Astrocyte (in vitro differentiated cells and primary cell): ENCODE measurements at places on chromosomes 4 and X. TPM values are rescaled to one million over a fixed set of nuclear protein-coding genes. Genes with fewer than 3 reads are reported as not detected.

GRCh38 chr4:105059337-105059736, 87.3 kb upstream of the TET2 start:
- no peak overlapping the region for H3K4me3 ChIP-seq
- peak; percentile 18 for DNase-seq
- H3K36me3 ChIP-seq: no peaks in the 10 kb centered on the region
- peaks cover 19% of the 10 kb centered on the region for H3K4me1 ChIP-seq
- H3K27ac ChIP-seq: no peak overlapping the region

GRCh38 chrX:2468261-2469195, 32.2 kb downstream of the DHRSX start:
- H3K4me3 ChIP-seq: no peak overlapping the region
- no peak for DNase-seq
- no peak overlapping the region for H3K27ac ChIP-seq
- peaks cover 4% of the 10 kb centered on the region for H3K4me1 ChIP-seq

- H3K4me1 ChIP-seq: no peaks in the 10 kb centered on the region
- H3K4me3 ChIP-seq: no peak overlapping the region
- DNase-seq: no peak
- no peaks in the 10 kb centered on the region for H3K36me3 ChIP-seq
- H3K27ac ChIP-seq: no peak overlapping the region
- H3K27me3 ChIP-seq: no peaks in the 10 kb centered on the region
Measured at GRCh38 chrX:45584717-45585116, 384.0 kb upstream of the DIPK2B start.

DNA sequence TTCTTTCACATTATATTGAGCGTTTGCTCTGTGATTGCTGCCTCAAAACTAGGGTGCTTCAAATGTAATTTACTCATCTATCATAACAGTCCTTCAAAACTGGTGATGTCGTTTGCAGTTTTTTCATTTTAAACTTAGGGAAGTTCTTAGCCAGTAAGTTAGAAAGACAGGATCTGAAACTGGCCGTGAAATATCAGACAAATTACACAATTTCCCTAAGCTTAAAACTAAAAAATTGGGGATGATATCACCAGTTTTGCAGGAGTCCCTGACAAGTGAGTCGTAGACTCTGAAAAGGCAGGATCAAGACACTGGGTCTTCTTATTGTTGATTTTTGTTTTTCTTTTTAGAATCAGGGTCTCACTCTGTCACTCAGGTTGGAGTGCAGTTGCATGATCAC, 44.8 kb downstream of the MOB1B start:
- no peaks in the 10 kb centered on the region for H3K4me1 ChIP-seq
- H3K4me3 ChIP-seq: no peak overlapping the region
- no peaks in the 10 kb centered on the region for H3K36me3 ChIP-seq

GRCh38 chr4:151184523-151185458, 85.4 kb downstream of the RPS3A start:
- H3K4me1 ChIP-seq: peaks cover 6% of the 10 kb centered on the region
- H3K4me3 ChIP-seq: no peak overlapping the region
- H3K27me3 ChIP-seq: no peaks in the 10 kb centered on the region
- H3K27ac ChIP-seq: peak overlapping the region; percentile 19

DNA sequence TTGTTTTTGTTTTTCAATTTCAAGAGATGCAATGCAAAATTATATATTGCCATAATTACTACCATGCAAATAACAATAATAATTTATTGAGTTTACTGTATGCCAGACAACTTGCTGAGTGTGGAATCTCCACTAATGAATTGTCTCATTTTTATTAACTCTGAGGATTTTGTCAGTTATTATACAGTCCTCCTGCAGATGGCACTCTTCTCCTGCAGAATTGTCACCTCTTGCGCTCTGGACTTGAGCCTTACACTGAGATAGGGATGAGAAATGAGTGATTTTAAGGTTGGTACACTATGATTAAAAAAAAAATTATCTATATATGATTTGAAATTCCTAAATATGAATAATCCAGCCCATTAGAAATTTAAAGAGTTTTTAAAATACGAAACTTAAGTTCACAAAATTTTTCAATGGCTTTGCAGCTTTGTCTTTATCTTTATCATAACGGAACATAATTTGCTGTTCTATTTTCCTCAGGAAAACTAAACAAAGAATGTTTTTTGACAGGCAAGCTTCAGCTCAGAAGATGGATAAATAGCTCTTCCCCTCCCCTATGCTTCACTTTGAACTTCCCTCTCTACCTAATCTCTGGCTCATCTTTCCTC, 12.7 kb upstream of the PAQR3 start:
- no peak overlapping the region for H3K27ac ChIP-seq
- DNase-seq: no peak
- H3K36me3 ChIP-seq: no peaks in the 10 kb centered on the region
- no peak overlapping the region for H3K4me3 ChIP-seq
- no peaks in the 10 kb centered on the region for H3K27me3 ChIP-seq

GRCh38 chr4:148793221-148793620, 351.0 kb upstream of the NR3C2 start:
- H3K27ac ChIP-seq: no peak overlapping the region
- H3K4me1 ChIP-seq: peaks cover 14% of the 10 kb centered on the region
- H3K4me3 ChIP-seq: no peak overlapping the region

DNA sequence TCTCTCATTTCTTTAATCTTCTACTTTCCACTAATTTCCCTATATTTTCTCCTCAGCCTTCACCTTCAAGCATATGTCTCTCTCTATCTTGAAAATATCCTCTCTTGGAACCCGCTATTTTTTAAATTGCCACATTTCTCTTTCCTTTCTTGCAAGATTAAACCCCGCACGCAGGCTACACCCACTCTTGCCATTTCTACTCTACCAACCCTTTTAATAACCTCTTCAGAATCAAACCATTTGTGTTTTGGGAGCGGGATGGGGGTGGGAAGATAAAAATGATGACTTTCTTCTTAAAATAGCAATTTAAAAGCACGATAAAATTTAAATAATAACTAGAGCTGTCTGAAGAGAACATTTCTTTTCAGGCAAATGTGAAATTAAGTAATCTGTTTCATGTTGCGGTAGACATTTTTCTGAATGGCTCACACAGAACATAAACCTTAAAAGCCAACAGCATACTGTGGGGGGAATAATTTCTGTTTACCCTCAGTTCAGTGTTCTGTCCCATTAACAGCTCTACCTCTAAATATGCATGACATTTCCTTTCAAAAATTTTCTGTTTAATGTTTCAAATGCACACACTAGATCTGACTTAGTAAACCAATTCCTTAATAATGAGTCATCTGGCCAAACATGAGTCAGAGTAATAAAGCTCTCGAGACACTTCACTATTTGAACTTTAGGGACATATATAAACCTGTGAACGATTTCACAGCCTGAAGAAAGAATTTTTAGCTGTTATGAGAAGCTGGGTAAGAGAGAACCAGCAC, 20.5 kb downstream of the ARSJ start:
- H3K27me3 ChIP-seq: no peaks in the 10 kb centered on the region
- peak; percentile 95 for DNase-seq
- H3K36me3 ChIP-seq: peaks cover 21% of the 10 kb centered on the region
- peak overlapping the region; percentile 89 for H3K27ac ChIP-seq
- H3K4me1 ChIP-seq: peaks cover 49% of the 10 kb centered on the region
- peak overlapping the region; percentile 11 for H3K4me3 ChIP-seq

GRCh38 chrX:52923781-52924241, 26.7 kb downstream of the FAM156B start:
- H3K27ac ChIP-seq: peak overlapping the region; percentile 26
- peak; percentile 53 for DNase-seq
- peak overlapping the region; percentile 7 for H3K4me3 ChIP-seq
- H3K4me1 ChIP-seq: peaks cover 8% of the 10 kb centered on the region
- H3K27me3 ChIP-seq: no peaks in the 10 kb centered on the region

DNA sequence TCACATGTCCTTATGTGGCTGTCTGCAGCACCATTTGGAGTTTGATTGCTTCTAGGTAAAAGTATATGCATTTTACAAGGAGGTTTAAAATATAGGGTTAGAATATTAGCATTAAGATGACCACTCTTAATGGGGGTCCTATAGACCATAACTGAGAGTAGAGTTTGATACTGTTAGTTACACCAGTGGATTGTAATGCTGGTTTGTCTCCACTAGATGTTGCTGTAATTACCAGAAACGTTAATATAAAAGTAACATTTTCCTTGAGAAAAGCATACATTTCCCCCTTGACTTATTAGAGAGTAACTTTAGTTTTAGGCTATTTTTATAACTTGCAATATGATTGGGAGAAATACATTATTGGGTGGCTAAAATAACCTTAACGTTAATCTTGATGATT, 93.0 kb downstream of the ZXDA start:
- no peak overlapping the region for H3K27ac ChIP-seq
- no peaks in the 10 kb centered on the region for H3K36me3 ChIP-seq
- no peaks in the 10 kb centered on the region for H3K4me1 ChIP-seq
- DNase-seq: no peak
- no peaks in the 10 kb centered on the region for H3K27me3 ChIP-seq

DNA sequence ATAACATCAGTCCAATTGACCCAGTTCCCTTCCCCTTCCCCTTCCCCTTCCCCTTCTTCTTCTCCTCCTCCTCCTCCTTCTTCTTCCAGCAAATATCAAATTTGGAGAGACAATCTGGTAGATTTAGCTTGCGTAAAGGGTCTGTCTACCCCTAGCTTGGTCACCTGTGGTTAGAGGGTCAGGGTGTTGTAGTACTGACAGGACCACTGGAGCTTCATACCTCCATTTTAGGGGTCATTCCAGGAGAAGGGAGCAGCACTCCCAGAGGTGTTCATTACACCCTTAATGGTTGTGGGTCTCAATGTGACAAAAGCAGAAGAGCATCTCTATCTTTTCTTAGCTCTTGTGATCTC, 3.7 kb upstream of the FGB start:
- no peaks in the 10 kb centered on the region for H3K27me3 ChIP-seq
- H3K4me1 ChIP-seq: peaks cover 6% of the 10 kb centered on the region
- DNase-seq: no peak
- H3K4me3 ChIP-seq: no peak overlapping the region

- H3K27me3 ChIP-seq: no peaks in the 10 kb centered on the region
- H3K27ac ChIP-seq: no peak overlapping the region
- DNase-seq: no peak
- H3K36me3 ChIP-seq: no peaks in the 10 kb centered on the region
- no peak overlapping the region for H3K4me3 ChIP-seq
- no peaks in the 10 kb centered on the region for H3K4me1 ChIP-seq
Measured at GRCh38 chrX:154829134-154829533, 5.3 kb downstream of the SMIM9 start.

- no peaks in the 10 kb centered on the region for H3K27me3 ChIP-seq
- no peaks in the 10 kb centered on the region for H3K36me3 ChIP-seq
- H3K4me3 ChIP-seq: no peak overlapping the region
- no peak overlapping the region for H3K27ac ChIP-seq
- no peak for DNase-seq
Measured at GRCh38 chrX:129781134-129781672, 1.5 kb downstream of the SASH3 start.

DNA sequence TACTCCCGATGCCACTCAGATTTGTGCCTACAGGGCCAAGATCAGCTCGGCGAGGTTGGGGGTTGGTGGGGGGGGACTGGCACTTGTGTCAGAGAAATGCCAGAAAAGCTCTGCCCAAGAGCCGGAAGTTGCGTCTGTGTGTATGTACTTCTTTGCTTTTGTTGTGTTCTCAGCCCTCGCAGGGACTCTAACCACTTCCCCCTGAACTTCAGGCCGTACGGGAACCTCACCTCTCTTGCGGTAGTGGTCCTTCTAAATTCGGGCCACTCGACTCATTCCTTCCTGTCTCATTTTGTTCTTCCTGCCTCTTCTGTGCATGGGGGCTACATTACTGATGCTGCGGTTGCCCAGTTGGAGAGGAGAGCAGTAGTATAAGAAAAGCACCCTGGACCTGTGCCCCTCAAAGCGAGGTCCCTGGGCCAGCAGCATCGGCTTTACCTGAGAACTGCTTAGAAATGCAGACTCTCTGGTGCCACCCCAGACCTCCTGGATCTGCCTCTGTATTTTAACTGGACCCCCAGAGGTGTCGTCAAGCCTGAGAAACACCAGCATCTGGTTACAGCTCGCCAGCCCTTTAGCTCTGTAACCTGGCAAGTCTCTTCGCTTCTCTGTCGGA, 146.3 kb upstream of the RPS6KA3 start:
- no peak overlapping the region for H3K4me3 ChIP-seq
- H3K4me1 ChIP-seq: no peaks in the 10 kb centered on the region
- no peaks in the 10 kb centered on the region for H3K36me3 ChIP-seq
- no peak for DNase-seq
- no peak overlapping the region for H3K27ac ChIP-seq
- H3K27me3 ChIP-seq: no peaks in the 10 kb centered on the region

GRCh38 chr4:20348411-20348810, 96.7 kb downstream of the SLIT2 start:
- no peaks in the 10 kb centered on the region for H3K27me3 ChIP-seq
- H3K27ac ChIP-seq: no peak overlapping the region
- H3K4me3 ChIP-seq: no peak overlapping the region
- no peaks in the 10 kb centered on the region for H3K36me3 ChIP-seq
- H3K4me1 ChIP-seq: no peaks in the 10 kb centered on the region
- no peak for DNase-seq

- H3K36me3 ChIP-seq: no peaks in the 10 kb centered on the region
- no peak for DNase-seq
- no peak overlapping the region for H3K4me3 ChIP-seq
Measured at GRCh38 chrX:19761554-19762295, 125.7 kb downstream of the SH3KBP1 start.

DNA sequence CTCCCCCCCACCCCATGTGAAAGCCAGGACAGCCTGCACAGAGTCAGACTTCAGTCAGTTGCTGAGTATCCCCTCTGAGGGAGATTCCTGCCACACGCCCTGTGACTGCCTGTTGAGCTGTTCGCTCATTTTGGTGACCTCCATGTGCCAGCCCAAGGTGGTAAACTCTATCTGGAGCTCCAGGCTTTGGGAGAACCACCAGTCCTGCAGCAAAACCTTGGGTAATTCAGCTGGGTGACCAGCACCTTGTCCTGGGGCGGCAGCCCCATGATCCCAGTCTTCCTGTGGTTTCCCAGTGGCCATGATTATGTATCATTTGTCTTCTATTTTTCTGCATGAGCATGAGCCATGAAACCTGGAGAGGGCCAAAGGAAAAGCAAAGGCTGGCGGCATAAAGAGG, 73.4 kb downstream of the NBDY start:
- DNase-seq: no peak
- H3K4me3 ChIP-seq: no peak overlapping the region
- no peaks in the 10 kb centered on the region for H3K36me3 ChIP-seq

GRCh38 chr4:187064033-187064432, 340.4 kb upstream of the FAT1 start:
- H3K36me3 ChIP-seq: no peaks in the 10 kb centered on the region
- DNase-seq: no peak
- H3K4me1 ChIP-seq: no peaks in the 10 kb centered on the region
- no peaks in the 10 kb centered on the region for H3K27me3 ChIP-seq
- no peak overlapping the region for H3K4me3 ChIP-seq
- no peak overlapping the region for H3K27ac ChIP-seq

AREG gene
- 0.79 and 1.5 TPM in 2 replicates for total RNA-seq

AMMECR1 gene
- total RNA-seq: 14.7 and 16.0 TPM in 2 replicates

SUPT20HL1 gene
- total RNA-seq: not detected in 2 replicates

TMSB15A gene
- 0.46 and 1.6 TPM in 2 replicates for total RNA-seq

GPR173 gene
- 8.1 and 8.2 TPM in 2 replicates for total RNA-seq

DKK2 gene
- 2.1 and 3.3 TPM in 2 replicates for total RNA-seq

USP17L22 gene
- not detected in 2 replicates for total RNA-seq

TBC1D25 gene
- 13.1 and 13.6 TPM in 2 replicates for total RNA-seq

PARM1 gene
- 1.2 and 2.4 TPM in 2 replicates for total RNA-seq

ERVMER34-1 gene
- 0.29 and 0.32 TPM in 2 replicates for total RNA-seq

PPBP gene
- not detected in 2 replicates for total RNA-seq

FUNDC1 gene
- 16.0 and 17.0 TPM in 2 replicates for total RNA-seq

NKX3-2 gene
- 5.2 and 5.9 TPM in 2 replicates for total RNA-seq
